ENCODE measurements at places on chromosomes 2 and 18.

DNA sequence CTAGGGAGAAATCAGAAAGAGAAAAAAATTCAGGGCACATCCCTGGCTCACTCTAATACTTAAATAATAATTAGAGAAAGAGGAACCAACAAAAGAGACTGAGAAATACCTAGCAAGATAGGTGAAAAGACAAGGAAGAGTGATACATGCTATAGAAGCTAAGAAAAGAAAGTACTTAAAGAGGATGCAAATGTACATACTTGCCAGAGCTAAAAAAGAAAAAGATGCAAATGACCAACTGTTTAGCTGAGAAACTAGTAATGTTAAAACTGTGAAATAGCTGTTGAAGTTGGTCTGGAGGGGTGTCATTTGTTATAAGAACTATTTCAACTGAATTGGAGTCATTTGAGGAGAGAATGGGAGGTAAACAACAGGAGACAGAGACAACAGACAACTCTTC, 412.2 kb downstream of the SPAG16 start:
- DNase-seq = no peak

GRCh38 chr2:157107877-157108276, 149.6 kb upstream of the GALNT5 start:
- peak; percentile 1 for DNase-seq

GRCh38 chr2:240991378-240992263, 6.8 kb upstream of the SNED1 start:
- DNase-seq = peak; percentile 79

- DNase-seq = no peak
Measured at GRCh38 chr2:177281400-177282180, 17.1 kb upstream of the NFE2L2 start.

- DNase-seq = no peak
Measured at GRCh38 chr2:168790226-168790902, 12.1 kb upstream of the NOSTRIN start.

- DNase-seq = no peak
Measured at GRCh38 chr2:241952816-241953215, 83.3 kb downstream of the RTP5 start.

- DNase-seq = no peak
Measured at GRCh38 chr2:121205321-121205942, 79.6 kb downstream of the TFCP2L1 start.

DNA sequence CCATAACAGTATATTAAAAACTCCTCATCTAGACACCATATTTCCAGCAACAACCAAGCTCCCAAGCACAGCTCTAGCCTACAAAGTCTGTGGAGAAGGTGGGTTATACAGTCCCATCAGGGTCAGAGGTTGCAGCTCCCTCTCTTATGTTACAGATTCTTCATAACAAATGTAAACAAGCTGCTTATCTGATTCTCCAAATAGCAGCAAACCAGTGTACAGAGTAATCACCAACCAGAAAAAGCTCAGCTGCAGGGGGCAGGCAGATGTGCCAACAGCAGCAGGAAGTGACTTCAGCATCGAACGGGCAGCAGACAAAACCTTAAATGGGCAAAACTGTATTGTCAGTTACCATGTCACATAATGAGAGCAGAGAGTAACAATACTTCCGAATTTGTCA, 52.9 kb upstream of the NABP1 start:
- DNase-seq = no peak

DNA sequence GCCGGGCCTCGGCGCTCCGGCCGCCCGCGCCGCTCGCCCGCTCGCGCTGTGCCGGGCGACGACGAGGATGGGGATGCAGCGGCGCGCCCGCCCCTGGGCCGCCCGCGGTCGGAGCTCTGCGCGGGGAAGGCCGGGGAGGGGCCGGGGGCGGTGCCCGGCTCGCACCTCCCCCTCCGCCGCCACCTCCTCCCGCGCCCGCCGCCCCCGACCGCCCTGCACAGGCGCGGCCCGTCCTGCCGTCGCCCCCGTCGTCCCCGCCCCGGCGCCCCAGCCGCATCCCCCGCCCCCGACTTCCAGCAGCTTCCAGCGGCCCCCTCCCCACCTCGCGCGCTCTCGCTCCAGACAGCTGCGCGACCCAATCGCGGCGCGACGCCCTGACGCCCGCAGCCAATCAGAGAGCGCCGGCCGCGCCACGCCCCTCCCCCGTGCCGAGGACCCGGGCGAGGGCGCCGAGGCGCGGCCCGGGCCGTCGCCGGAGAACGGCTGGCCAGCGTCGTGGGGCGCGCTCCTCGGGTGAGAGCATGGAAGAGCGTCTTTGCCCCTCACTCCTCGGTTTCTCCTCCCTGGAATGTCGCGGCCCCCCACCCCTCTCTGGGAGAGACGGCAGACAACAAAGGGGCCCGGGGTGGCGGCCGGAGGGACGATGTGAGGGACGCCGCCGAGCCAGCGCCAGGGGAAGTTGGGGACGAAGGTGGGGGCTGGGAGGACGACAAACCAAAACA, at the start of gene MBOAT2:
MBOAT2 (minus strand) TSS at position 69 of the 722 bp plus-strand sequence. CDS start 70 bp downstream, outside the sequence.
- peak; percentile 98 for DNase-seq

DNA sequence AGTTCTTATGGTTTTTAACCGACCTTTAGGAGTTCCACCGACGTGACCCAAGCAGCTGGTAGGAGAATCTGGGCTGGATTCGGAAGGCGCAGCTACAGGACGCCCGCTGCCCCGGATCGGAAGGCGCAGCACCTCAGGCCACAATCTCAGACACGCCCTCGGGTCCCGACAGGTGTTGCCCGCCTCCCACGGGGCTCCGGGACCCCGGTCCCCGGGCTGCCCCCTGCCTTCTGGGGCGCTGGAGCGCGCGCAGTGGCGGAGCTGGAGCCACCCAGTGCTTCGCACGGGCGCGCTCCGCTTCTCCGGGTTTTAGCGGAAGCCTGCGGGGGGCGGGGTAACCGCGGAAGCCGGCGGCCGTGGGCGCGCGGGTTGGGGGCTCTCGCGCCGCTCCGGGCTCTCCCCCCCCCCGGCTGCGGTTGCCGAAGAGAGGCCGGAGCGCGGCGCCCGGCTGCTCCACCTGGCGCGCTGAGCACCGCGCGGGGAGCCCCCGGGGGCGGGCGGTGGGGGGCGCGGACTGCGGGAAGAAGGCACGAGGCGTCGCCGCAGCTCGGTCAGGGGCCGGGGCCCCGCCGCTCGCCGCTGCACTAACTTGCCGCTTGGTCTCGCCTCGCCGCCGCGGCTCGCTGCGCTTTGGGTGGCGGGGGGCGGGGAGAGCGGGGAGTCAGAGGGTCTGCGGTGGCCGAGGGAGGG, 718.8 kb downstream of the DPP10 start:
- DNase-seq = peak; percentile 68

GRCh38 chr2:138767101-138767500, 13.1 kb downstream of the NXPH2 start:
- no peak for DNase-seq

DNA sequence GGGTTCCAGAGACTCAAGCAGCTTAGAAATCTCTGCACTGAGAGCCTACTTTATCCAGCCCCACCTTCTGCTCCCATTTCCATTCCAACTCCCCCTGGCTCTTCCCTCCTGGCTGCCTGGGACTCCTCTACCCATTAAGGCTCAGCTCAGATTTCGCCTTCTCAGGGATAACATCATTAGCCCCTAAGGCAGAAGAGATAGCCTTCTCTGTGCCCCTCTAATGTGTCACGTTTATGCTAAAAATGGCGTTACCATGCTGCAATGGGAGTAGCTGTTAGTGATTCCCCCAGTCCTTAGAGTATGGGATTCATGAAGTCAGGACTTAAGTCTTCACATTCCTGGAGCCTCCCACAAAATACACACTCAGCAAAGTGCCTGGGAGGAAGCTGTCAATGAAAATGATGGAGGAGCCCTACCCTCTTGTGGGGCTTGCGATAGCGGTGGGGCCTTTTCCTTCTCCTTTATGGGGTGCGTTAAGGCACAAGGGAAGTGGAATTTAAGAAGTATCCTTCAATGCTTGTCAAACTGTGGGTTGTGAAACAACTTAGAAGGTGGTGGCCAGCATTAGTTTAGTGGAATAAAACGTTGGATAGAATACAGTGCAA, 144.7 kb upstream of the COPS8 start:
- no peak for DNase-seq

DNA sequence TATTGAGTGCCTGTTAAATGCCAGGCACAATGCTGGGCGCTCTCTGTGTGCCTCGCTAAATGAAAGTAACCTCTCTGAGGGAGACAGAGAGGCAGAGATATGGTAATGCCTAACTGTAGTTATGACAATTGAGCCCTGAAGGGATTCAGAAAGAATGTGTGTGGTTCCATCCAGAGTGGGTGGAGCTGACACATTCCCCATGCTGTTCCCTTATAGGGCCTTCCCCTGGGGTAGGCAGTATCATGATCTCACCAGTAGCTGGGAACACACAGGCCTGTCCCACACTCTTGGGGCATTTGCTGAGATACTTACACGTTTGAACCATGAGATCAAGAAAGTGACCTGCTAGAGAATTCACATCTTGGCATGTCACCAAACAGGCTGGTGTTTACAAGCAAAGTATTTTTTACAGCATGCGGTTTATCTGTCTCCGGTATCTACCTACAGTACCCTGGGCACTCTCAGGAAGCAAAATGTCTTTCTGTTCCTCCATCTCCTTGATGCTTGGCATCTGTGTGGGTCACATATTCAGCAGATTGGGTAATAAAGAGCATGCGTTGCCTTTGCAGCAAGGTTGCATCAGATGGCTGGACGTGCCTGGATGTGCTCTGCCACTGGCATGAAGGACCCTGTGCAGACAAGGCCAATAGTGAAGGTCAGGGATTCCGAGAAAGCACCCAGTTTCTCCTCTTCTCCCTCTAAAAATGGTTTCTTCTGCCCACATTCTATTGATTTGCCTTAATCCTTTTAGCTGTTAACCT, 9.4 kb downstream of the CTIF start:
- DNase-seq = no peak

DNA sequence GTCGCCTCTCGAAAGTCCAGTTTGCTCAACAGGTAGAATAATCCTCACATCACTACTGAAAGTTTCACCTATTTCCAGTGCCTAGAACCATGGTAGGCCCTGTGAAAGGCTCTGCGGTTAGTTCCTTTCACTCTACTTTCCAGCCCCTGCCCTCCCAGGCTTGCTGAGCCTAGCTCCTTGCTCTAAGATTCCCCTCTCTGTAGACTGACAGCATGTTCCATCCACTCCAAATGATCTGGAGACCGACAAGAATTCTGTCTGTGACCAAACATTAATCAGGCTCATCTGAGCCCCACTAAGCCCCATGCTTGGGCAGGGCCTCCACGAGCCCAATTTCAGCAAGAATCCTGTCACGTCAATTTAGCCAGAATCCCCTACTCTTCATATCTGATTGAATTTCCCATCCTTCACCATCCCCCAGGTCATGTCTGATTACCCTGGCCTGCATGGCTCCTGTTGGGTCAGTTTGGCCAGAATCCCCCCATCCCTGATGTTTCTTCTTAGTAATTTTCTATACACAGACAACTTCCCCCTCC, 307.0 kb downstream of the ALK start:
- no peak for DNase-seq

GRCh38 chr2:46098621-46099062, 198.6 kb upstream of the EPAS1 start:
- no peak for DNase-seq

- DNase-seq = no peak
Measured at GRCh38 chr2:23401427-23402204, 16.6 kb downstream of the KLHL29 start.

- DNase-seq = peak; percentile 43
Measured at GRCh38 chr18:47175283-47175897, 774 bp downstream of the IER3IP1 start.

DNA sequence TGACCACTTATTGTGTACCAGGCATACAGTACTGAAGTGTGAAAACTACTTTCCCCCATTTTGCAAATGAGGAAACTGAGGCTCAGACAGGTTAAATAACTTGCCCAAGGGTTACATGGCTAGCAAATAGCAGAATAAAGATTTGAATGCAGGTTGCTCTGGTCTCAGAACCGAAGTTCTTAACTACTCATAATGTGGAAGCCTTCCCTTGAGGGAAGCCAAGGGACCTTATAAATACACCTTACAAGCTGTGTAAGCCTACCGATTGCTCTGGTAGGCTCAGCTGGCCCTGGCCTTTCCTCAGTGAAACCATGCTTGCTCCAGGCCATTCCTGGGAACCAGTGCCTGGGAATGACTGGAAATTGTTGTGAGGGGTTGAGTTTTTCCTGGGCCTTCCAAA, 114.6 kb upstream of the CDCA7 start:
- no peak for DNase-seq

GRCh38 chr2:211251016-211251415, 694.6 kb downstream of the CPS1 start:
- DNase-seq = peak; percentile 18

- no peak for DNase-seq
Measured at GRCh38 chr18:77012806-77013541, 119.6 kb downstream of the MBP start.

GRCh38 chr18:42659187-42659586, 456.3 kb downstream of the RIT2 start:
- no peak for DNase-seq

DNA sequence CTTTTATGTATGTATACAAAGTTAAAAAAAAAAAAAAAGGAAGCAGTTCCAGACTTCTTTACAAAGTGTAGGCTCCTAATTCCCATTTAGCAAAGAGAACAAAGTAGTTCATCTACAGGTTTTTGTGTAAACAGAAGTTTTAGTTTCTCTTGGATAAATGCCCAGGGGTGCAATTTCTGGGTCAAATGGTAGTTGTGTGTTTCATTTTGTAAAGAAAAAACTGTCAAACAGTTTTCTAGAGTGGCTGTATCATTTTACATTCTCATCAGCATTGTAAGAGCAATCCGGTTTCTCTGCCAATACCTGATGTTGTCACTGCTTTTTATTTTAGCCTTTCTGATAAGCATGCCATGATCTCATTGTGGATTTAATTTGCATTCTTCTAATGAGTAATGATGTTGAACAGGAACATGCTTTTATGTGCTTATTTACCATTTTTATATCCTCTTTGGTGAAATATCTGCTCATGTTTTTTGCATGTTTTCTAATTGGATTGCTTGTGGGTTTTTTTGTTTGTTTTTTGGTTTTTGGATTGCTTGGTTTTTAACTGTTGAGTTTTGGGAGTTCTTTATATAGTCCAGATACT, 16.6 kb upstream of the PSME4 start:
- DNase-seq = peak; percentile 62

DNA sequence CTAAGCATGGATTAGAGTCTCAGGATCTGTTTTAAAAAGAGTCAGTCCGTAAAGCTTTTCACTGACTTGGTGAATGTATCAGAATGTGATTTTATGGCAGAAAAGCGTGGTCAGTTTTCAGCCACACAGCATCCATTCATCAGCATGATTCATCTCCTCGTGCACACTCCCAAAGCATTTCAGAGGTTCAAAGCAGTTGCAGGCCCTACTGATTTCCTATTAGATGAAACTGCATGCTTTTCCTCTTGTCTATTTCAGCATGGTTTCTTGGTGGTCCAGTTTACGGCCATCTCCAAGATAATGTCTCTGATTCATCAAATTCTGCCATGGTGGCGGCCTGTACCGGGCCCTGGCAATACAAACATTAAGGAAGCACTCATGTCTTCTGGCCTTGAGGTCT, 4.8 kb upstream of the PARD6G start:
- DNase-seq = no peak
